Stimulated activated CD4-positive, alpha-beta T cell treated with anti-CD3 and anti-CD28 coated beads, Interleukin-1b, Interleukin-23, amount 100 ng/mL, for 1 hour (primary cell): ENCODE measurements at places on chromosomes 5 and 9.
A peak's percentile ranks its signal among the peaks of the same experiment; 100 is the strongest.

DNA sequence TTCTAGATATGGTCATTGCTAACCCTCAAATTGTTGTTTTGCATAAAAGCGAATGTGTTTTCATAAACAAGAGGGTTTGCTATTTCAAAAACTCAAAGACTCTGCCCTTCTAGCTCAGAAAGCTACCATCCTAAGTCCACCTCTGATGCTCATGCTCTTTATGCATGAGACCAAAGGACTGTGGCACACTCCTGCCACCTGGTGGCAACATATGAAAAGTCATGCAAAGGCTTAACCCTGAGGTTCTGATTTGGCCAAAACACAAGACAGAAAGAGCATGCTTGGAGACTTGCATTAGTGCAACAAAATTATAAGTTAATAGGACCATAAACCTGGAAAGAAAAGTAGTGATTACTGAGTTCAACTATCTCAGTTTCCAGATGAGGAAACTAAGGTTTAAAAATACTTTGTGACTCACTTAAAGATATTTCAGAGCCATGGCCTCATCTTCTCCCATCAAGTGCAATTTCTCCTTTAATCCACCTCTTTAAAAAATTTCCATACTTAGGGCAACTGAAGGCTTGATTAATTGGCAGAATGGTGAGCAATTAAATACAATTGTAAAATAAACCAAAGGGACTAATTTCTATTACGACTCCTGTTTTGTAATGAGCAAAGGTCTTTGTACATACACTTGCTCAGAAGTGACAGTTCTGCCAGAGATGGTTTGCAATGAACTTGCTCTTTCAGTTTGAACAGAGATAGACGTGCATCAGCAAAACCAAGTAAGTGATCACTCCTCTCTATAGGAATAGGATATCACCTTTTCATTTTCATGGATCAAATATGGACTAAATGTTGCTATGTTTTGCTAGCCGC is 110.7 kb upstream of the RAD23B start:
- DNase-seq, result peak; percentile 24

DNA sequence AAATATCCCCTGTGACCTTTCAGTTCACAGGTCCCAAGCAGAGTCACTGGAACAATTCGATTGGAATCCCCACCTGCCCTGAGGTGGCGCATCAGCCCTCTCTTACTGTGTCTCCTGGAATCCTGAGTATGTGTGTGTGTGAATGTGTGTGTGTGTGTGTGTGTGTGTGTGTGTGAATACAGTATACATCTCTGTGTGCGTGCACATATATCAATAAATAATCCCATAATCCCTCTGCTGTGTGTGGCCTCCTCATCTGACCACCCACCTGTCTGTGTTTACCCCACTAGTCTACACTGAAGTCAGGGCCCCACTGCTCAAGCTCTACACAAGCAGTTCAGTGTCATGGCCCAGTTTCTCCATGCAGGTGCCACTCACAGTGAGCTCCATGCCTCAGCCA is 187.4 kb downstream of the ERCC6L2 start:
- DNase-seq, result no peak

DNA sequence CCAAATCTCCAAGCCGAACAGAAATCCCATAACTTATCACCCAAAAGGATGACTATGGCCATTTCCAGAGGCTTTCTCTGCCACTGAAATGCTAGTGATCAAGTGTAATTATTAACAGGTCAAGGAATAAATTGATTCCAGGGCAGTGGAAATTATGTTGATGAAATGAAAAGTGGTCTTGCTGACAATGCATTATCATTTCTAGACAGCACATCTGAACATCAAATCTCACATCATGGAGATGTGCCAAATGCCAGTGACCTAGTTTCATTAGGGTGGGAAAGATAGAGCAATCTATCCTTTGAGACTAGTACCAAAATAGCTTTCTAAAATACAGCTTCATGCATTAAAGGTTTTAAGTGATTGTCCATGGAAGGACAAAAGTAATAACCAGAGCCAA is 86.1 kb downstream of the AUH start:
- DNase-seq, result no peak

- no peak for DNase-seq
Observed at GRCh38 chr9:83429229-83429628, 109.0 kb downstream of the FRMD3 start.

- DNase-seq, result no peak
Observed at GRCh38 chr5:15285901-15286583, 213.9 kb upstream of the FBXL7 start.

DNA sequence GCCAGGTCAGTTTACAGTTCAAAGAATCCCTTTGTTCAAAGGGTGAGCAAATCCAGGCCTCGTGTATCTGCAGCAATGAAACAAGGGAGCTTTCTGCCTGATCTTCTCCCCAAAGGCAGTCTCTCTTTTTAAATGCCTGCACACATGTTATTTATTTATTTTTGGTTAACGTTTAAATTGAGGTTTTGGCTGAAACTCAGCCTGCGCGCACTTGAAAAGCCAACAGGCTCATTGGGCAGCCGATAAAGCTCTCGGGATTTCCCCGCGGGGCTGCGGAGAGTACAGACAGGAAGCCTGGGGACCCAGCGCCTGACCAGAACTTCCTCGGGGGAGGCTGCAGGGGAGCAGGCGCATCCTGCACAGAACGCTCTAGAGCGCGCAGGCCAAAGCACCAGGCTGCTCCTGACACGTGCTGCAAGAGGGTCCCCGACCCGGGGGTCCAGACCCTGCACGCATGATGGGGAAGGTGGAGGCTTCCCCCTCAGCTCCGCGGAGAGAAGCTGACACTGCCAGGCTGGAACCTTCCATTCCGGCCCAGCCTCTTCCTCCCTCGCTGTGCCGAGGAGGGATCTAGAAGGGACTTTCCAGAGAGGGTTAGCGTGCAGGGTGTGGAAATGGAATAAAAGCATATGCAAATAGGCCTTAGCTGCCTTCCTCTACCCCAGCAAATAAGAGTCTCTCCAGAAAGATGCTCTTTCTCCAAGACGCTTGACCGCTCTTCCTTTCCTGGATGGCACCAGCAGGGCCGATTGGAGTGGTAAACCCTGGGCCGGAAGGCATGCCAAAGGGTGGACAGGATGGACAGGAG is 46.1 kb downstream of the PTTG1 start:
- DNase-seq, result peak; percentile 30

- no peak for DNase-seq
Observed at GRCh38 chr5:111574311-111574710, 62.0 kb upstream of the STARD4 start.

- no peak for DNase-seq
Observed at GRCh38 chr5:153223376-153223775, 267.1 kb upstream of the GRIA1 start.

GRCh38 chr5:77563475-77563874 is 71.4 kb upstream of the WDR41 start:
- DNase-seq, result no peak

DNA sequence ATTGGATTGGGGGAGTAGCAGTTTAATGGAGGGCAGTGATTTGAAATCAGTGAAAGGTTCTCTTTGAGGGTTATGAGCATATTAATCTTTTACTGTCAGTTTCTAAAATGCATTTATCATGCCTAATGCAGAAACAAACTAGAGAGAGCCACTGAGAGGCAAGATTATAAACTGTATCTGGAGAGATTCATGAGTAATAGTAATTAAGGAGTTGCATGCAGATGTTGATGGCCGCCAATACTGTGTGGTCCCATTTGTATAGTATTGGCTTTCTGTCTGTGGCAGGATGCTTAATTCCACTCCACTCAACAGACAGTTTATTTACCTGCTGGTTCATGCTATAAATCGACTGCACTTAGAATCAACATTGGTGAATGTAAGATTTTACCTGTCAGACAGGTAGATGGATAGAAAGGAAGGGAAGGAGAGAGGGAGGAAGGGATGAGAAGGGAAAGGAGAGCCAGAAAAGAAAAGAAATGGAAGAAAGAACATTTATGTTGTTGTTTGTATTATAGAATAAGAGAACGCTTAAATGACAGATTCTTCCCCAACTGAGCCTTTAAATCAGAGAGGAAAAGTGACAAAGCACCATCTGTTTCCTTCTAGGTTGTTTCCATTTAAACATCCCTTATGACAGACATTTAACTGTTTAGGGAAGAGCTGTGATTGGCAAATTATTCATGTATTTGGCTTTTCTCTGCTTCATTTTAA is 146.5 kb downstream of the PAM start:
- DNase-seq, result no peak

- DNase-seq, result no peak
Observed at GRCh38 chr5:37951946-37952721, 112.3 kb upstream of the GDNF start.

- no peak for DNase-seq
Observed at GRCh38 chr5:155884041-155884440, 442.9 kb upstream of the SGCD start.
